Muscle of leg (tissue), 16 donors: ENCODE measurements at places on chromosomes 13 and 19. TPM values are rescaled to one million over a fixed set of nuclear protein-coding genes. Genes with fewer than 3 reads are reported as not detected.

GRCh38 chr19:19224852-19225494 is 13.2 kb downstream of the NCAN start:
- no peaks in the 10 kb centered on the region for H3K36me3 ChIP-seq
- H3K4me1 ChIP-seq = peaks cover 4% of the 10 kb centered on the region
- DNase-seq = no peak
- no peak overlapping the region for H3K4me3 ChIP-seq
- peaks cover 45% of the 10 kb centered on the region for H3K27me3 ChIP-seq

DNA sequence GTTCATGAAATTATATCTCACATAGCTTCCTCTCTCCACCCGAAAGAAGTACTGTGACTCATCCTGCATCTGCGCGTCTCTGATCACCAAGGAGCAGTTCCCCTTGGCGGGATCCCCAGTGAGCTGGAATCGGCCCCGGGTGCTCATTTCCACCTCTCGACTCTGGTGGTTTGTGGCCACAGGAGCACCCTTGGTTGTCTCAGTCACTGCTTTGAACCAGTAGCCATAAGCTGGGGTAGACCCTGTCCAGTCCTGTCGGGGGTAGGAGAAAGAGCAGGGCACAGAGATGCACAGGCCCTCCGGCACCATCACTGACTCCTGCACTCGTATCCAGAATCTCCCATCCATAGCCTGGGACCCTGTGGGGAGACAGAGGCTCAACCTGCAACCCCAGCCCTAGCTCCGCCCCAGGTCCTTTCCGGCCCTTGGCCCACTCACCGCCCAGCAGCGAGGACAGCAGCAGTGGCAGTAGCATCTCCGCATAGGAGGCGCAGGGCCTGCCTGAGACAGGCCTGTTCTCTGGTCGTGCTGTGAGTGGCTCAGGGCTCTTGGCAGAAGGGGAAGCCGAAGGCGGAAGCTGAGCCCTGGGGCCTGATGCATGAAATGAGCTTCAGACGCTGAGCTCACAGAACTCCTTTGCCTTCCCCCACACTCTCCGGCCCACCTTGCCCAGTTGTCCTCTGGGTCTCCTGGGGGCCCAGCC is at the start of gene SIGLEC10:
SIGLEC10 (minus strand) TSS at position 536 of the 703 bp plus-strand sequence; CDS start at position 475, 61 bp downstream.
- H3K36me3 ChIP-seq = no peaks in the 10 kb centered on the region
- peak; percentile 56 for DNase-seq
- H3K27ac ChIP-seq = peak within 1 kb of the TSS; percentile 13
- no peak within 1 kb of the TSS for H3K4me3 ChIP-seq
- peaks cover 3% of the 10 kb centered on the region for H3K27me3 ChIP-seq

GRCh38 chr19:46840498-46840942 is 10.1 kb downstream of the AP2S1 start:
- H3K4me1 ChIP-seq = peaks cover 4% of the 10 kb centered on the region
- peaks cover 69% of the 10 kb centered on the region for H3K36me3 ChIP-seq
- H3K27ac ChIP-seq = no peak overlapping the region
- peak; percentile 84 for DNase-seq
- no peak overlapping the region for H3K4me3 ChIP-seq

GRCh38 chr13:63684822-63685221 is 2269.2 kb upstream of the PCDH20 start:
- DNase-seq = no peak
- no peaks in the 10 kb centered on the region for H3K27me3 ChIP-seq
- no peak overlapping the region for H3K27ac ChIP-seq
- no peak overlapping the region for H3K4me3 ChIP-seq

- no peaks in the 10 kb centered on the region for H3K4me1 ChIP-seq
- DNase-seq = no peak
- no peaks in the 10 kb centered on the region for H3K27me3 ChIP-seq
- H3K27ac ChIP-seq = no peak overlapping the region
- H3K36me3 ChIP-seq = no peaks in the 10 kb centered on the region
These were observed 8.5 kb upstream of the CEACAM5 start for GRCh38 chr19:41699968-41700323.

DNA sequence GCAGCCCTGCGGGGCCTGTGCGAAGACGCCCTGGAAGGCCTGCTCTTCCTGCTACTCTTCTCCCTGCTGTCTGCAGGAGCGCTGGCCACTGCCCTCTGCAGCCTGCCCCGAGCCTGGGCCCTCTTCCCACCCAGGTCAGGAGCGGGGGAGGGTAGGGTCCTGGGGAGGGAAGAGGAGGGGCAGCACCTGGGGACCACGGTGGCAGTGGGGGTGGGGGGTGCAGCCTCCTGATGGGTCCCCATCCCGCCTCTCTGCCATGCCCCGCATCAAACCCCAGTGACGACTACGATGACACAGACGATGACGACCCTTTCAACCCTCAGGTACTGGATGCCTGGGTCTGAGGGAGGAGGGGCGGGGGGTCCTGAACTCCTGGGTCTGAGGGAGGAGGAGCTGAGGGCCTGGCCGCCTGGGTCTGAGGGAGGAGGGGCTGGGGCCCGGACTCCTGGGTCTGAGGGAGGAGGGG is 13.4 kb upstream of the LENG8 start:
- H3K36me3 ChIP-seq = peaks cover 5% of the 10 kb centered on the region
- no peak overlapping the region for H3K4me3 ChIP-seq
- peak; percentile 30 for DNase-seq
- peaks cover 37% of the 10 kb centered on the region for H3K4me1 ChIP-seq
- peak overlapping the region; percentile 13 for H3K27ac ChIP-seq
- peaks cover 16% of the 10 kb centered on the region for H3K27me3 ChIP-seq

GRCh38 chr19:9941231-9941630 is 4.9 kb upstream of the OLFM2 start:
- no peak for DNase-seq
- H3K36me3 ChIP-seq = no peaks in the 10 kb centered on the region
- H3K4me3 ChIP-seq = no peak overlapping the region
- H3K27ac ChIP-seq = no peak overlapping the region

DNA sequence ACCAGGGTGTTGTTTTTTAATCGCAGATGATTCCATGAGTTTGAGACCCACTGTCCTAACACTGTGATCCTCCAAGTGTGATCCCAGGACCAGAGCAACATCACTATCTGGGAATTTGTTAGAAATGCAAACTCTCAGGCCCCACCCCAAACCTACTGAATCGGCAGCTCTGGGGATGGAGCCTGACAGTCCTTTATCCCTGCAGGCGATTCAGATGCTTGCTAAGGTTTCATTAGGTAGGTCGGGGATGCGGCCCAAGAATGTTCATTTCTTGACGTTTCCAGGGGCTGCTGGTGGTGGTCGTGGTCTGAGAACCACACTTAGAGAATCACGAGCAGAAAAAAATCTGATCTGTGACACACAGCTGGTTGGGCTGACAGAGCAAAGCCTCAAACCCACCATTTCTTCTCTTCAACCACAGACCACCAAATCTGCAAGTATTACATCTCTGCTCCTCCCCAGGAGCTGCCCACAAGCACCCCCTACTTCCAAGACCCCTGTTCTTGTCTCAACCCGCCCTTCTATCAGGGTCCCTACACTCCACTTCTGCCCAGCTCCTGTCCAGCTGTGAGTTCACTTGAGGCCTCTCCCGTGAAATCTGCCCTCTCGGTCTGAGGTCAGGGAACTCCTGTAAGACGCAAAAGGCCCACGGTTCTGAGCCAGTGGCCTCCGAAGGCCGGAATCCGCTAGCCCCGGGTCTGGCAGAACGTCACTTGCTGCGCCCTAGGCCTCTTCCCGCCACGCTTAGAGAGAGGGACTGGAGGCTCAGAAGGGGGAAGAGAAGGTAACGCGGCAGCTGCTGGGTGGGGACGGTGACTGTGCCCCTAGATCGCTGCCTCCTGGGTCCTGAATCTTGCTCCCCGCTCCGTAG is 1.1 kb upstream of the FARP1 start:
- no peaks in the 10 kb centered on the region for H3K36me3 ChIP-seq
- peak overlapping the region; percentile 63 for H3K4me3 ChIP-seq
- peak overlapping the region; percentile 35 for H3K27ac ChIP-seq
- peaks cover 18% of the 10 kb centered on the region for H3K4me1 ChIP-seq

DNA sequence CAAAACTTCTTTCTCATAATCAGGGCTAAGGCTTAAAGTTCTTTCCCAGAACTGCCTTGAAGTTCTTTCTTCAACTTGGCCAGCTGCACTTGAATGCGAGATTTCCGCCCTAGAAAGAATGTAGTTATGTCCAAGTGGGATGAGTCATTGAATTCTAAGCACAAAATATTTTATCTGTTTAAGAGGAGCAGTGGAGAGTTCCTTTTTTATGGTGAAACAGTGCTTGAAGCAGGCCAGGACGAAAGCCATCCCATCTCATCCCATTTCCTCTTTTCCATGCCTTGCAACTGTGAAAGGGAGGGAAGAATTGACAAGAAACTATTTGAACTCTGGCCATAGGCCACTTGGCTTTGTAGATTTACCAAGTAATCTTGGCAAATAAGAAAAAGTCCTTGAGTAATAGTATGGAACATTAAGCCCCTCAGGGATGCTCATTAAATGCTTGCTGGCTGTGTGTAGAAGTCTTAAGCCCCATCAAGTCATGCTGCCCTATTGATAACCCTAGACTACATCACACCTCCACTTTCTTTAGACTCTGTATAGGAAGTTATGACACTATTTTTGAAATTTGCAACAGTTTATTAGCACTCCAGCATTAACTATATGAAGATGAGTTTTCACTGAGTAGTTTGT is 174.5 kb downstream of the KCTD12 start:
- peak overlapping the region; percentile 79 for H3K27ac ChIP-seq
- no peak overlapping the region for H3K4me3 ChIP-seq
- H3K4me1 ChIP-seq = peaks cover 41% of the 10 kb centered on the region
- H3K36me3 ChIP-seq = no peaks in the 10 kb centered on the region
- peak; percentile 98 for DNase-seq

DNA sequence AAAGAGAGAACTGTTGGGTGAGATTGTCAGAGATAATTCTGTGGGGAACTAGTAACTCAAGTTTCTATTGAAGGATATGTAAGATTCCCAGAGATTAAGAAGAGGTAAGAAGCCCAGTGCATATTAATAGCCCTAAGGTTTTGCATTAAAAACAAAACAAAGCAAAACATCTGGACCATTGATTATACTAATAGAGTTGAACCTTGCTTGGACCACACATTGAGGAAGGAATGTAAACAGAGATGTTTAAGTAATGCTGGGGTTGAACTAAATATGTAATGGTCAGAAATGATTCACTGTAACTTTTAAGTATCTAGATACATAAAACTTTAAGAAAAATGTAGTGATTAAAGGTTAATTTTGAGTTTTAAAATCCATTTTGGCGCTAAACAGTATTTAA is 1770.0 kb downstream of the PCDH9 start:
- no peak overlapping the region for H3K4me3 ChIP-seq
- no peaks in the 10 kb centered on the region for H3K4me1 ChIP-seq
- no peak overlapping the region for H3K27ac ChIP-seq
- H3K36me3 ChIP-seq = no peaks in the 10 kb centered on the region

GRCh38 chr13:71513411-71514033 is 353.5 kb downstream of the DACH1 start:
- no peak overlapping the region for H3K27ac ChIP-seq
- H3K4me1 ChIP-seq = no peaks in the 10 kb centered on the region

GRCh38 chr19:17530586-17530985 is 19.1 kb downstream of the PGLS start:
- DNase-seq = no peak
- H3K27ac ChIP-seq = no peak overlapping the region
- H3K4me3 ChIP-seq = no peak overlapping the region
- no peaks in the 10 kb centered on the region for H3K4me1 ChIP-seq
- peaks cover 2% of the 10 kb centered on the region for H3K27me3 ChIP-seq
- H3K36me3 ChIP-seq = no peaks in the 10 kb centered on the region

GRCh38 chr13:74191410-74191809 is 57.2 kb upstream of the KLF12 start:
- no peaks in the 10 kb centered on the region for H3K36me3 ChIP-seq
- H3K27me3 ChIP-seq = no peaks in the 10 kb centered on the region
- H3K27ac ChIP-seq = no peak overlapping the region
- H3K4me3 ChIP-seq = no peak overlapping the region
- no peak for DNase-seq

- H3K27ac ChIP-seq = no peak overlapping the region
- peaks cover 3% of the 10 kb centered on the region for H3K36me3 ChIP-seq
- DNase-seq = no peak
- no peak overlapping the region for H3K4me3 ChIP-seq
- no peaks in the 10 kb centered on the region for H3K27me3 ChIP-seq
- no peaks in the 10 kb centered on the region for H3K4me1 ChIP-seq
These were observed 198.7 kb downstream of the DNAJC15 start for GRCh38 chr13:43222086-43222485.

DNA sequence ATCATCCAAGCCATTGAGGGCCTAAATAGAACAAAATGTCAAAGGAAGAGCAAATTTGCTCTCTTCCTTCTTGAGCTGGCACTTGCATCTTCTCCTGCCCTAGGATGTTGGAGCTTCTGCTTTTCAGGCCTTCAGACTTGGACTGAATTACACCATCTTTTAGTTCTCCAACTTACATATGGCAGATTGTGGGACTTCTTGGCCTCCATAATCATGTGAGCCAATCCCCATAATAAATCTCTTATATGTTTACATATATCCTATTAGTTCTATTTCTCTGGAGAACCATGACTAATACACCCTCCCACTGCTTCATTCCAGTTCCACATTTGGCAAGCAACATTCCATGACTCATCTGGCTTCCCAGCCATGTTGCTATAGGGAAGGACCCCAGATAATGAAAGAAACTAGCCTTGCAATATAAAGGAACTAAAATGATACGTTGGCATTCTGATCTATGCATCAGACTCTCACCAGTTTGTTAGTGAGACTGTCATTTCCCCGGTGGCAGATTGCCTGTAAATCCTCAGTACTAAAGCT is 11.0 kb upstream of the ACOD1 start:
- peak; percentile 93 for DNase-seq
- H3K27me3 ChIP-seq = no peaks in the 10 kb centered on the region
- H3K4me3 ChIP-seq = no peak overlapping the region

DNA sequence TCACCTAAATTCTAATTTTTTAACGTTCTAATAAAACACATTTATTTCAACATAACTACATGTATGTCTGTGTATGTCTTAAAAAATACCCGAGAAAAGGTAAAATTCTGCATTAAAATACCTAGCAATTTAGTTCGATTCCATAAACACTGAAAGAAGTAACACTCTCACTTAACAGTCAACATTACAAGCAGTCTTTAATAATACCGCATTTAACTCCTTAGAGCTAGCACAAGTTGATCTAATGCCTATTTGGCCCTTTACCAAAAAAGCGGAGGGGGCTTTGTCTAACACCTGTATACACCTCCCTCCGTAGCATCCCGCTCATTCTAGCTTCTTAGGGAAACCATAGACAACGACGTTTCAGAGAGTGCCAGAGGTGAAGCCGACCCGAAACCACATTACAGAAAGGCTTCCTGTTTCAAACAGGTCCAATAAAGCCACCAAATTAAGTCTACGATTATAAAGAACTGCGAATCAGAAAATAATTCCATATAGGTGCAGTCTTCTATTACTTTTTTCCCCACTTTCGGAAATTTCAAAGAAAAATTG is 1.2 kb downstream of the SPART start:
- no peaks in the 10 kb centered on the region for H3K27me3 ChIP-seq
- peak; percentile 64 for DNase-seq
- peaks cover 8% of the 10 kb centered on the region for H3K4me1 ChIP-seq
- H3K27ac ChIP-seq = peak overlapping the region; percentile 100

The FLT1 gene
- 16.1 TPM for total RNA-seq

The OR7D2 gene
- total RNA-seq = under 0.01 TPM

The MISP gene
- total RNA-seq = 0.09 TPM

The FUZ gene
- total RNA-seq = 14.6 TPM

The IGSF23 gene
- total RNA-seq = not detected
